CD4-positive, alpha-beta T cell treated with Interleukin-1 beta for 1 hour (primary cell): ENCODE measurements at places on chromosomes 12 and 14.

GRCh38 chr14:75627406-75627805 is 33.3 kb downstream of the ERG28 start:
- DNase-seq = no peak

- DNase-seq = no peak
These were observed 51.5 kb upstream of the SLC2A13 start for GRCh38 chr12:40157336-40157735.

DNA sequence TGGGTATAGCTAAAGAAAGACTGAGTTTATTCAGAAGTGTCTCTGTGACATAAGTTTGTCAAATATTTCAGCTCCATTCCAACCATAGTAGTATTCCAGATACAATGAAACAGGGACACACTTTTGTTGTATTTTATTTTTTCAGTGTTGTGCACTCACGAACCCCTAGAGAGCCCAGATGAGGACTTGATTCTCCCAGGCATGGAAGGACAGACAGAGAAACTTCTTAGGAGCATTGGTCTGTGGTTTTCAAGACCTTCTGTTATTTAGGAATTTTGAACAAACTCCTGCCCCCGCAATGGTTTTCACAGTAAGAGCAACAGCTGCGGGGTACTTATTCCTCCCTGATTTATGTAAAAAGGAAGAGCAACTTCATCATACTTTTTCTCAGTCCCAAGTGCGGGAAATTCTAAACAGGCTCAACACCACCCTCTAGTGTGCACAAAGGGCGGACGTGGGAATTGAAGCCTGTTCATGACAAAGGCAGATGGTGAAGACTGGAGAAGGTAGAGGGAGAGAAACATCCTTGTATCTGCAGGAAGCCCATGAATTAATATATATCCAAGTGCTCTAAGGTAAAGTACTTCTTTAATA is 147.6 kb downstream of the PAH start:
- peak; percentile 15 for DNase-seq

DNA sequence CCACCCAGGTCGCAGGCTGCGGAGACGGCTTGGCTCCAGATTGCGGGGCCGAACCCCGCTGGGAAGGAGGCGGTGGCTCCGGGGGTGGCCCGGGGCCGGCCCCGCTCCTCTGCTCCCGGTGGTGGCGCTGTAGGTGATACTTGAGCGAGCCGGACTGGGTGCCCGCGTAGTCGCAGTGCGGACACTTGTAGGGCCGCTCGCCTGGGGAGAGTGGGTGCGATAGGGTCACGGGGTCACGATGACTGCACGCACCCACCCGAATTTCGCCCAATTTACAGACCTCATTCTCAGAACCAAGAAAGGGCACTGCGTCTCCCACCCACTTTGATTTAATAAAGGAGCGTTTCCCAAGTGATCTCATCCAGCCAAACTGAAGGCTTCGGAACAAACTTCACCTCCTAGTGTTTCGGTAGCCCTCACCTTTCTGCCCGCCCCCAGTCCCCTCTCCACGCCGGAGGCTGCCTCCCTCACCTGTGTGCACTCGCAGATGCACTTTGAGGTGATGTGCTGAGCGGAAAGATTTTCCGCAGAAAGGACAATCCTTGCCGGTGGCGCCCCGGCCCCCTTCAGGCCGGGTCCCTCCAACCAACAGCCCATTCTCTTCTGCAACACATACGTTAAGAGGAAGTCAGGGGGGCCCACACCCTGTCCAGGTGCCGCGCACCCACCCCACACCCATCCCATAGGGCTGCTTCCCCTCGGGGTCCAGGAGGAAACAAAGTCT is 7.4 kb downstream of the ZNF219 start:
- no peak for DNase-seq

- DNase-seq = no peak
These were observed 20.1 kb downstream of the KLRK1 start for GRCh38 chr12:10369557-10370415.

- DNase-seq = no peak
These were observed 101.8 kb downstream of the UNC79 start for GRCh38 chr14:93532541-93532940.

DNA sequence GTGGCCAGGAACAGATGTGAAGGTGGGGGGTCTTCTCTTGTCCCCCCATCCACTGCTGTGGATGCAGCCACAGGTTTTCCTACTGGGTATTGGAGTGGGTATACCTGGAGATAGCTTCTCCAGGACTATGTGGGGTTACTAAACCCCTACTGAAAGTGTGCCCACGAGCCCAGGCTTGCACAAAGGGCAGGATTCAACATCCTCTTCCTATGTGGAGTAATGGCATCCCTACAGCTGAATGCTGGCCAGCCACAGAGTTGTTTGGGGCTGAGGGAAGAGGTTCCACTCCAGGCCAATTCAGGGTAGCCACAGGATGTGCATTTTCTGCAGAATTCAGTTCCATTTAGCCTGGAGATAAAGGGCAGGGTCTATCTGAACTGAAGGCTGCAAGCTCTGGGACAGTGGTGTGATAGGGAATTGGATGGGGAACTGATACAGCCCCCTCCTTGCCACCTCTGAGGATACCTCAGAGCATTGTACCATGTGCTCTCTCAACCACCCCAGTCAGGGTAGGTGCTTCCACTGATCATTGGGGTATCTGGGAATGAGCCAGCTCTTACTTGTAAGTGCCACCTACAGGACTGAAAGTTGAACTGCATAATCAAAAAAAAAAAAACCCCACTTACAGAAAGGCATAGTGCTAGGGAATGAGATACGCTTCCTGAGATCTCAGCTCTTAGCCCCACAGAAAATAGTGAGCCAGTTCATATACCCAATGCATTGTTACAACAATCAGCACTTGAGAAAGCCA is 187.1 kb downstream of the KITLG start:
- DNase-seq = no peak

- DNase-seq = no peak
These were observed 23.6 kb downstream of the NR1H4 start for GRCh38 chr12:100497105-100497795.

DNA sequence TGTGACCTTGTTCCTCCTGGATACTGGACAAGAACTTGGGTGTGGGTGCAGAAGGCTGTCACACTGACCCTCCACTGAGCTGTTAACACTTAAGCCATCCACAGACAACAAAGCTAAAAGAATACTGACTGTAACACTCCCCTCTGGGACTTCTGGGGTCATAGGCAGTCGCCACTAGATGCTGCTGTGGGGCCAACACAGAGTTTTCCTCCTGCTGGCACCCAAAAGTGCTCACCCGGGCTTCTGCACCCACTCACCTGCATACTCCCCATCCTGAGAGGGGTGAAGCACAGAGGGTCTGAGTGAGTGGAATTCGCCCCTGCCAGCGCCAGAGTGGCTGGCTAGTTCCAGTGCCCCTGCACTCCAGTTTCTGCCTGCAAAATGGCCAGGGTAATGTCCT is 422.4 kb upstream of the LMO3 start:
- DNase-seq = no peak

DNA sequence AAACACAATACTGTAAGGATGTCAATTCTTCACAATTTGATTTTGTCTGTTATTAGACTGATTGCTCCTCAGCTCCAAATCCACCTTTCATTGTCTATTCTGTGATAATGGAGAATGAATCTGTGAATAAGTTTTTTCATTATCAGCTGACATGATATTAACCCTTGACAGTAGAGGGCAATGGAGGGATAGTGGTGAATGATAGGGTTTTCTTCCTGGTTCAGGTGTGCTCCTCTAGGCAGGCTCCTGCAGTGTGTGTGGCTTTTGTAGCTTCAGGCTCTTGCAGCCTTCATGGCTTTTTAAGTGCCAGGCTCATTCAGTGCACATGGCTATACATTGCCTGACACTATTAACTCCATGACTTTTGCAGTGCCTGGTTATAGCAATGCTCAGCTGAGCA is 23.4 kb upstream of the ZNF641 start:
- no peak for DNase-seq

- DNase-seq = no peak
These were observed 41.0 kb downstream of the DMAC2L start for GRCh38 chr14:50353126-50353525.

- no peak for DNase-seq
These were observed 101.7 kb downstream of the DPF3 start for GRCh38 chr14:72792051-72792788.

GRCh38 chr12:102454808-102455760 is 25.3 kb downstream of the IGF1 start:
- no peak for DNase-seq

- DNase-seq = no peak
These were observed 14.9 kb downstream of the LHX5 start for GRCh38 chr12:113456761-113457160.

DNA sequence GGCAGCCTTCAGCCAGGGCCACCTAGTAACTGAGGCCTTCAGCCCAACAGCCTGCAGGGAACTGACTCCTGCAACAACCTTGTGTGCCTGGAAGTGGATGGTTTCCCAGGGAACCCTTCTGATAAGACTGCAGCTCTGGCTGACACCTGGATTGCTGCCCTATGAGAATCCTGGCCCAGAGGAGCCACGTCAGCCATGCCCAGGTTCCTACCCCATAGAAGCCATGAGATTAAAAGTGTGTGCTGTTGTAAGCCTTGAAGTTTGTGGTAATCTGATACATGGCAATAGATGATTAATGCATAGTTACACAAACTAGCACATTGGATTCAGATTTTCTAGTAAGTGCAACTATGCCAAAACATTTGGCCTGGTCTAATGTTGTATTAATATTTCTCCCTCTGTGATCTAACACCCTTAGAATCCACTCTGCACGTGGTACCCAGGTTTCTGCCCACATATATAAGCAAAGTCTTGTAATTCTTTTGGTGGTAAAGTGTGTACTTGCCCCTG is 64.8 kb upstream of the BEGAIN start:
- no peak for DNase-seq

DNA sequence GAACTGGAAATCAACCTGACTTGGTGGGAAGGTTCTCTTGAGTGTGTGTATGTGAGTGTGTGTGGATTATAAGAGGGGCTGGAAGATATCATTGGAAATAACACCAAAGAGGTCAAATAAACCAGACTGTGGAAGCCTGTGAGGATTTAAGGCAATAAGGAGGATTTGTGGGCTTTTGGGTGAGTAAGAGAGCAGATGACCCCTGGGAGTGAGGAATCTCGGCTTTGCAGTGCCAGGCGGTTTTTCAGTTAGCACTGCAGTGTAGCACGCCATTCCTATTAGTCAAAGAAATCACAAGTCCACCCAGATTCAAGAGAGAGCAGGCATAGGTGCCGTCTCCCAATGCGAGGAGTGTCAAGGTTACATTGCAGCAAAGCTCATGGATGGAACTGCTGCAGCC is 63.3 kb downstream of the CALM1 start:
- DNase-seq = no peak

DNA sequence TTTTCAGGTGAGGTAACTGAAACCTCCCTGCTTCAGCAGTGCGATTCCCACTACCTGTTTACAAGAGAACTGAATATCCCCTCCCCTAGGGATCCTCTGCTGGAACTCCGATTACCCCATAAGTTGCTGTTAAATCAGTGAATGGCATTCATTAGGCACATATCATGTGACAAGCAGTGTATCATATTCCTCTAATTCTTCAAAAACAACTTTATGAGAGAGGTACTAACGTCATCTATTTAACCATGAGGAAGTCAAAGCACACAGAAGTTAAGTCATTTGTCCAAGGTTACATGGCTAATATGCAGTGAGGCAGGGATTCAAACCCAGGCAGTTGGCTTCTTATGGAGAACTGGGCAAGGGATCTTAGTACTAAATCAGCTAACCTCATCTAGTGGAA is 43.9 kb upstream of the PCED1B start:
- no peak for DNase-seq

DNA sequence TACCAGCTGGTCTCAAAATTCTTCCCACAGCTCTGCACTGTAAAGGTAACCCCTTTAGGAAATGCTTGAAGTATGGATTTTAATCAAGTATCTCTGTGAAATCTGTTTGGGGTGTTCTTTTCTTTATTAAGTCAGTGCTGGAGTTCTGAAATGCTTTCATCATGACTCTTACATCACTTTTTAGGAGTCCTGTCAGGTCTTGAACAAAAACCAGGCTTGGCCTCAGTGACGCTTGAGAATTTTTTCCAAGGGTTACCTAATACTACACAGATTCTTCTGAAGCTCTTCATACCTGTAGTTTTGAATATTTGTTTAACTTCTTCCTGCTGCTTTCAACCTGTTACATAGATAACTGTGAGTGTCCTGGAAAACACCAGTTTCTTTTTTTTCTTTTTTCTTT is 47.0 kb upstream of the KCNH3 start:
- no peak for DNase-seq

GRCh38 chr12:110280392-110280778 is 662 bp upstream of the ATP2A2 start:
- DNase-seq = peak; percentile 65

- no peak for DNase-seq
These were observed 12.0 kb downstream of the ABHD12B start for GRCh38 chr14:50883827-50884197.

DNA sequence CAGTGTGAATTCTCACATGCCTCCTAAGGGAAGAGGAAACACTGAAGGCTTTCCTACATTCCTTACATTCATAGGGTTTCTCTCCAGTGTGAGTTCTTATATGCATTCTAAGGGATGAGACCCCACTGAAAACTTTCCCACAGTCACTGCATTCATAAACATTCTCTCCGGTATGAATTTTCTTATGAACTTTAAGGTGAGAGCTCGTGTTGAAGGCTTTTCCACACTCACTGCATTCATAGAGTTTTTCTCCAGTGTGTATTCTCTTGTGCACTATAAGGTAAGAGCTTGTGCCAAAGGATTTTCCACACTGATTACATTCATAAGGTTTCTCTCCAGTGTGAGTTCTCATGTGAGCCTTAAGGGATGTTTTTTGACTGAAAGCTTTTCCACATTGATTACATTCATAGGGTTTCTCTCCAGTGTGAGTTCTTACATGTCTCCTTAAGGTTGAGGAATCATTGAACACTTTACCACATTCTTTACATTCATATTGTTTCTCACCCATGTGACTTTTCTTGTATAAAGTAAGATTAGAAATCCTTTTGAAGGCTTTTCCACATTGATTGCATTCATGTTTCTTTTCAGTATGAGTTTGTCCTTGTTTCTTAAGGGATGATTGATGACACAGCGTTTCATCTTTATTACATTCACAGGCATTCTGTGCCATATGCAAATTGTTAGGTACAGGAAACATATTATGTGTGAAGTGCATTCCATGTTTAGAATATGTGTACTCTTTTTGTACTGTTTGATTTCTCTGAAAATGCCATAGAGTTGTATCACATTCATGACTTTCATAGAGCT is 9.5 kb downstream of the ZNF891 start:
- no peak for DNase-seq

GRCh38 chr12:50195832-50196231 is 28.7 kb upstream of the CERS5 start:
- no peak for DNase-seq
